ENCODE measurements at places on chromosomes 11 and 22.

DNA sequence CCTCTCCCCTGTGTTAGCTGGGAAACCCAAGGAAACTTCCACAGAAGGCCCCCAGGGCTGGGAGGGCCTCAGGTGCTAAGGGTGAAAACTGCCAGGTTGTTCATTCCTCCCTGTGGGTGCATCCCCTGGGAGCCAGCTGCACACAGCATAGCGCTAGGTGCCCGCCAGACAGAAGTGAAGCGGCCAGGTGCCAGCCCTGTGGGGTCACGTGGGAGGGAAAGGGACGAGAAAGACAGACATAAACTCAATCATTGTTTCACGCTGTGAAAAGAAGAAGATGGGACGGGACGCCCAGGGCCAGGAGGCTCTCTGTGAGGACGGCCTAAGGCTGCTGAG, 31.6 kb upstream of the HMOX1 start:
- no peak for DNase-seq

DNA sequence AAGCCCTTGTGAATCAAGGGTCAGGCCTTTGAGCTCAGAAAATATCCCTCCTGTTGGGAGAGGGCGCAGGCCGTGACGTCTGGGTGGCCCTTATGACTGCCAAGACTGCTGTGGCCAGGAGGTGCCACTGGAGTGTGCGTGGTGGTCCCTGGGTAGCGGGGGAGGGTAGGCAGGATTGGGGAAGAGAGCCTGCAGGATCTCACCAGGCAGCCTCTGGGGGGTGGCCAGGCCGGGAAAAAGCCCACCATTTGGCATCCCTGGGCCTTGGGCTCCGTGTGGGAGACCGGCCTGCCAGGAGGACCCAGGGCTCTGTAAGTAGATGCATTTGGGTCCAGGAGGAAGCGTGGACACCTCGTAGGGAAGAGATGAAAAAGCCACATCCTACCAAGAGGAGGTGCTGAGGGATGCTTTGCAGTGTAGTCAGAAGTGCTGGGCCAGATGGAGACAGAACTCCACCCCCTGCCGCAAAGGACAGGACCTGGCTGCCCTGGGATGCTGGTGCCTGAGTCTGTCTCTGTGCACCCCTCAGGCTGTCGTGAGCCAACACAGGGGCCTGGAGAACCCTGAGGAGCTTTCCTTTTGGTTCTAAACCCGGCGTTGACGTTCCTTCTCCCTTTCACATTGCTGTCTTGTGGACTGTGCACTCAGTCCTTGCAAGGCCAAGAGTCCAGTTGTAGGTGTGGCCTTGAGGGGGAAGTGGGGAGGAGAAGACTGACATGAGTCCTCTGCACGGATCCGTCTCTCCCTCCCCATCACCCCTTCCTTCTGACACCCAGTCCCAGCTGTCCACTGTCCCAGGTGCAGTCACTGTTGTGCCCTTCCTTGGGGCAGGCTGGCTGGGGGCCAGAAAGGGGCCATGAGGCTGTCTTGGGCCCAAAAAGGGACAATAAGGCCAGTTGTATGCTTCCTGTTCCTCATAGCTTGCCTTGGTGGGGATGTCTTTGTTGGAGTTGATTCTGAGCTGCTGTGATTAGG, 12.7 kb upstream of the MIEF1 start:
- no peak for DNase-seq

- peak; percentile 1 for DNase-seq
These were observed 38.2 kb upstream of the WEE1 start for GRCh38 chr11:9535189-9535781.

DNA sequence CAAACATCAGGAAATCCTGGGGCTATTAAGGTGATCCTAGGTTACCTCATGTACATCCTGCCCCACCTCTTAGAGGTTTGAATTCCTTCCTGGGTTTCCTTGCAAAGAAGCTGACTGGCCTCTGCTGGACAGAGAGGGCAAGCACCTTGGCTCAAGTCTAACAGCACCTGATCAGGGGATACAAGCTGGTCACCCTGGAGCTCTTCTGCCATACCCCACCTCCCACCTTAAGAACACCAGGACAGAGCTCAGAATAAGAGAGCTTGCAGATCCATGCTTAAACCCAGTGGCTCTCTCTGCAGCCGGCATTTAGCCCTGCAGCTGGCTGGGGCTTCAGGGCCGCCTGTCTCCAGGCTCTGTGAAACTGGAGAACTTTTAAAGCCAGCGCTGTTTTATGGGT, 386.6 kb upstream of the NARS2 start:
- no peak for DNase-seq

GRCh38 chr22:39939830-39940229, 20.4 kb upstream of the TMA7B start:
- DNase-seq = no peak

GRCh38 chr11:77879218-77879617, 58.3 kb downstream of the AAMDC start:
- DNase-seq = no peak

GRCh38 chr22:23689414-23689813, 1.4 kb upstream of the RGL4 start:
- no peak for DNase-seq

Measured in NCI-H1048 (cell line).